Activated CD8-positive, alpha-beta memory T cell treated with anti-CD3 and anti-CD28 coated beads for 1 hour (primary cell): ENCODE measurements at places on chromosomes 6 and 20.

GRCh38 chr6:14144678-14145113 is 27.1 kb downstream of the CD83 start:
- peak; percentile 34 for DNase-seq

GRCh38 chr6:17919496-17919895 is 67.9 kb downstream of the KIF13A start:
- no peak for DNase-seq

GRCh38 chr6:21900730-21901129 is 307.2 kb downstream of the SOX4 start:
- no peak for DNase-seq

GRCh38 chr20:38202153-38202981 is 37.3 kb upstream of the TGM2 start:
- DNase-seq = no peak

GRCh38 chr20:25065625-25066338 is 7.8 kb upstream of the ACSS1 start:
- peak; percentile 37 for DNase-seq

- DNase-seq = no peak
Measured at GRCh38 chr6:156559162-156559690, 218.0 kb upstream of the ARID1B start.

DNA sequence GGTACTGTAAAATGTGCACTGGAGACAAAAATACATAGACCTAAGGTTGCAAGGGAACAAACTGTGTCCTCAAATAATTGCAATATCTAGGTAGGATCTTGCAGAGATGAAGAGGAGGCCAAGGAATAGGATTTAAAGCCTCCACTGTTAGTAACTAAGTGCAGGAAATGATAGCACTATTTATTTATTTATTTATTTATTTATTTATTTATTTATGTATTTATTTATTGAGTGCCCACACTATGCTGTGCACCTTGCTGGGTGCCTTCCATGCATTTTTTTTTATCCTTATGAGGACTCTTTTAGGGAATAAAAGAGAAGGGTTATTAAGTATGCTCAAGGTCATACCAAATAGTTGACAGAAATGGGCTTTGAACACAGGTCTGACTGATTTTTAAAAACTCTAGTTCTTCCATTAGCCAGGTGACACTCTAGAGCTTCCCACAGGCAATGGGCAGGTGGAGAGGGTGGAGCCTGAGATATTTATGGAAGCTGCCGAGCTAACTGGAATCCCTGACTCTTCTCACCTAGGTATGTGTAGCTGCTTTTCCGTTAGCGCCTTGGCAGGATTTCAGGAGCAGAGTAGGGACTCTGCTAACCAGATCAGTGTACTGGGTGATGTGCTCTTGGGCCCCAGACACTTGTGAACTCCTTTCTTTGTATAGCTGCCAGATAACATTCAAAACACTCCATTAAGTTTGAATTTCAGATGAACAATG is 12.8 kb upstream of the NUP153 start:
- DNase-seq = no peak

- no peak for DNase-seq
Measured at GRCh38 chr6:34598712-34599111, 42.6 kb upstream of the SPDEF start.
